ENCODE measurements at places on chromosomes 6 and 20. TPM values are rescaled to one million over a fixed set of nuclear protein-coding genes. Genes with fewer than 3 reads are reported as not detected.

FITM2 gene
- 10.5 TPM for total RNA-seq

NKAIN4 gene
- total RNA-seq, result 5.5 TPM

MCHR2 gene
- total RNA-seq, result not detected

SERINC3 gene
- 76.4 TPM for total RNA-seq

MLN gene
- total RNA-seq, result not detected

NSFL1C gene
- 151 TPM for total RNA-seq

ANKRD66 gene
- not detected for total RNA-seq

CDH22 gene
- not detected for total RNA-seq

SLC17A3 gene
- not detected for total RNA-seq

CDK19 gene
- total RNA-seq, result 48.4 TPM
